ENCODE measurements at places on chromosomes 16 and 17.

GRCh38 chr17:33521784-33522183, 228.7 kb upstream of the ASIC2 start:
- no peak for DNase-seq

GRCh38 chr17:13182854-13183253, 165.0 kb upstream of the ELAC2 start:
- DNase-seq = no peak

- DNase-seq = no peak
These were observed 3.9 kb upstream of the B3GNT9 start for GRCh38 chr16:67154578-67155294.

GRCh38 chr17:5598457-5598856, 14.1 kb upstream of the NLRP1 start:
- DNase-seq = no peak

- no peak for DNase-seq
These were observed 685 bp upstream of the PSMD3 start for GRCh38 chr17:39979893-39980350.

DNA sequence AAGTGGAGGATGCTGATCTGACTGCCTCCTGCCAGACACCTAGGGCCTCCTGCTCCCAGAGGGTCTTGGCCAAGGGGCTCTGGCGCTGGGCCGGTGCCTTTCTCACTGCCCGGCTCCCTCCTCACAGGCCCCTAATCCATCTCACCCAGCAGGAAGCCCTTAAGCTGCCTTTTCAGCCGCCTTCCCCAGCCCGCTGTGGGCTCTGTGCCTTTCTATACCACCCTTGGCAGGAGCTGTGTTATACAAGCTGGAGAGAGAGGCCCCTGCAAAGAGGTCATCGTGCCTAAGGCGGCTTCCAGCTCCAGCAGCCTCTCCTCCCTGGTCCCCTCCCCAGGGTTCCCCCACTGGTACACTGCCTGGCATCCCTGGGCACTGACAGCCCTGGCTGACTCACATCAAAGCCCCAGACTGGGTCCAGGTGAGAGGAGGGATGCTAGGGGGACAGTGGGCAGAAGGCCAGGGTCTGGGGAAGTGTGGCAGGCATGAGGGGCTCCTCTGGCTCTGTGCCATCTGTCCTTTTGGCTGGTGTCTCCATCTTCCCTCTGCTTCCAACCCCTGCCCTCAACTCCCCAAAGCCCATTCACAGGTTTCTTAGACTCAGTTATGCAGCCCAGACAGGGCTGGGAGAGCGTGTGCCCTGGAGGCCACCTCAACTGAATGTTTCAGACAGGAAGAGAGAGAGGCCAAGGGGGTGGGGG, 15.3 kb upstream of the FZD2 start:
- no peak for DNase-seq

GRCh38 chr16:17229766-17230165, 241.0 kb downstream of the XYLT1 start:
- DNase-seq = no peak

DNA sequence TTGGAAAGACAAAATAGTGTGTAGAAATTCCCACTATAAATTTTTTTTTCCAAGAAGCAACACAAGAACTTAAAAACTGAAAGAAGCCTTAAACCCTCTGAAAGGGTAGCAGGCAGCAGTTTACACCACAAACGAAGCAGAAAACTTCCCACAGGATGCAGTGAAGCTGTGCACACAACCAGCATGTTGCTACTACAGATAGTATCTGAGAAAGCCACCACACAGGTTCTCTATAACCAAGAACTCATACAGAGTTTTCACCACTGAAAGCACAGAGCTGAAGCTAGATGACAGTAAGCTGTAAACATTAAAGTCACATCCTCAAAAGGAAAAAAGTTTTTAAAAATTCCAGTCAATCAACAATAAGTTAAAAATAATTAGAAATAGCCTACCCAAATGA, 333.6 kb upstream of the MON1B start:
- no peak for DNase-seq

- no peak for DNase-seq
These were observed 51.3 kb downstream of the HS3ST3B1 start for GRCh38 chr17:14352136-14352535.

GRCh38 chr17:64410750-64411490, 20.3 kb upstream of the PECAM1 start:
- no peak for DNase-seq

DNA sequence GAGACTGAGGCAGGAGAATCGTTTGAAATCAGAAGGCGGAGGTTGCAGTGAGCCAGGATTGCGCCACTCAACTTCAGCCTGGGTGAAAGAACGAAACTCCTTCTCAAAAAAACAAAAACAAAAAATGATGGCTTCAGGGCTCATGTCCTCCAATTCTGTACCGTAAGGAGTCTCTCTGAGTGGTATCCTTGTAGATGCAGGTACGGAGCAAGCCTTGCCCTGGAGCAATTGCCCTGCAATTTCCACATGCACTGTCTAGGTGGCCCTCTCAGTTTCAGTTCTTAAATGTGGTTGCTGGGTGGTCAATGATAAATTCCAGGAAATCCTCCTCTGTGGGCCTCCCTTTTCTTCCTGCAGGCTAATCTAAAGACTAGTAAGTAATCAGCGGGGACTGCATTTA, 10.6 kb downstream of the TMEM238L start:
- no peak for DNase-seq

DNA sequence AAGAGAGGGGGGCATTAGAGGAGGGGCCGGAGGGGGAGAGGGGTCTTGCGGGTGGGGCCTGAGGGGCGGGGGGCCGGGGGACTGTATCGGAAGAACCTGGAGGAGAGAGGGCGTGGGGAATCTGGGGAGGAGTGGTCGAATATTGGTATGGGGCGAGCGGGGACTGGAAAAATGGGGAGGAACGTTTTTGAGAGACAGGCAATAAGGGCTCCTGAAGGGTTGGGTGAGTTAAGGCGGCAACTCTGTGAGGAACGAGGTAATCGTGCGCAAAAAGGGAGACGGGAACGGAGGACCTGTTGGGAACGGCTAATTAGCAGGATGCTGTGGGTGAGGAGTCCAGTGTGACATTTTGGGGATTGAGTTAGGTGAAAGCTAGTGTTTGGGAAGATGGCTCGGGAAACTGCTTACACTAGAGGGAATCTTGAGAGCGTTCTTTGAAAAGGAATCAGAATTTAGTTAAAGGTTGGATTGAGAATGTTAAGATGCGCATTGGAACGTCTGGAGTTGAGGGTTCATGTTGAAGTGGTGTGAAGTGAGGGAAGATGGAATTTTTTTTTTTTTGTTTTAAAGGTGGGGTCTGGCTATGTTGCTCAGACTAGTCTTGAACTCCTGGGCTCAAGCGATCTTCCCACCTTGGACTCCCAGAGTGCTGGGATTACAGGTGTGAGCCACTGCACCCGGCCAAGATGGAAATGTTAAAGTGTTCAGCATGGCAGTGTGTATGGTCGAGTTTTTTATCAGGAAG, 662 bp downstream of the WIPF2 start:
- DNase-seq = no peak

DNA sequence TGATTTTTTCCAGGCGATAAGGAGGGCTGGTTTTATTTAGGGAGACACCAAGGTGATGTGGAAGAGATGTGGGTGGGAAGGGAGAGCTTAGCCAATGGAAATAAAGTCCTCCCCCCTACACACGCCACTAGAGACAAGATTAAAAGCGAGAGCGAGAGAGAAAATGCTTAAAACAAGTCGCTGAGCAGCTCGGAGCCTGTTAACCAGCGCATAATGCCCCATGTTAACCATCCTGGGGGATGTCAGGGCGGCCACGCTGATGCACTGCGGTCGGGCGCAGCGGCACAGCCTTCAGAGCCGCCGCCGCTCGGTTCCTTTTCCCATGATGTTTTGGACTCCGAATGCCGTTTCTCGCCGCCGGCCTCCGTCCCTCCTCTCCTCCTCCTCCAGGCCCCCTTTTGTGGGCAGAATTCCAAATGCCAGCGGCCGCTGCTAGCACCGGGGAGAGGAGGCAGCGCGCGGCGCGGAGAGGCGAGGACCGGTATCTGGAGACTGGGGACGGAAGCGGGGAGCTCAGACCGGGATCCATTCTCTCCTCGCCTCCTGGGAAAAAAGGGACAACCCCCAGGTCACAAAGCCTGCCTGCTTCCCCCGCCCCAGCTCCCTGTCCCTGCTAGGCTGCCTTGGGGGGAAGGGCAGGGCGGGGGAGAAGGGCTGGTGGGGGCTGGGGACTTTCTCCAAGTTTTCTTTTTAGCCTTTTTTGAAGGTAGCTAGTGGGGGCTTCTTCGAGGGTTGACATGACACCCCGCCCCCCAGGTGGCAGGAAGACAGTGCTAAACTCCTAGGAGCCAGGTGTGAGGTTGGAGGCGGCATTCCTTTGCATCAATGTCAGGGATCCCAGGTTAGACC, 98.1 kb upstream of the CCL2 start:
- DNase-seq = no peak

- no peak for DNase-seq
These were observed 18.0 kb downstream of the N4BP1 start for GRCh38 chr16:48591976-48592375.

GRCh38 chr16:22739077-22739476, 74.9 kb upstream of the HS3ST2 start:
- DNase-seq = no peak

DNA sequence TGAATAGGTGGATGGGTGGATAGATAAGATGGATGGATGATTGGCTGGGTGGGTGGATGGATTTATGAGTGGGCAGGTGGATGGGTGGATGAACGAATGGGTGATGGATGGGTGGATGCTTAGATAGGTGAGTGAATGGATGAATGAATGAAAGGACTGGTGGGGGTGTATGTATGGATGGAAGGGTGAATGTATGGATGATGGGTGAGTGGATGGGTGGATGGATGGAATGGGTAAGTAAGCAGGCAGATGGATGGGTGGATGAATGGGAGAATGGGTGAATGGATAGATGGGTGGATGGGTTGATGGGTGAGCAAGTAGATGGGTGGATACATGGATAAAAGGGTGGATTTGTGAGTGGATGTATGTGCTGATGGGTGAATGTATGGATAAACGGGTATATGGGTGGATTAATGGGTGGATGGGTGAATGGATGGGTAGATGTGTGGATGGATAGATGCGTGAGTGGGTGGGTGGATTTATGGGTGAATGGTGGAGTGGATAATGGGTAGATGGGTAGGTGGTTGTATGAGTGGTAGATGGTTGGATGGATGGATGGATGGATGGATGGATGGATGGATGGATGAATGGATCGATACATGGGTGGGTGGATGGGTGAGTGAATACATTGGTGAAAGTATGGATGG, 682.6 kb downstream of the HS3ST4 start:
- DNase-seq = no peak

DNA sequence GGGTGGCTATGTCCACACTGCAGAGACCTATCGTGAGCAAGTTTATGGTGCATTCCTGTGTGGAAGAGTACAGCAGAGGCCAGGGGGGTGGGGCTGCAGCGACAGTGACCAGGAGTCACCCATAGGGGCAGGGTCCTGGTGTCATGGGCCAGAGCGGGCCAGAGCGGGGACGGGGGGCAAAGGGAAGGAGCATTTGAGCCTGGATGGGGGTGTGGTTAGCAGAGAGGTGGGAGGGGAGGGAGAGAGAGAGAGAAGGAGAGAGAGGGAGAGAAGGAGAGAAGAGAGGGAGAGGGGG, 17.8 kb downstream of the JPH3 start:
- DNase-seq = no peak

GRCh38 chr17:49914664-49915063, 54.3 kb upstream of the DLX4 start:
- no peak for DNase-seq

GRCh38 chr16:59252317-59252716, 518.2 kb upstream of the GOT2 start:
- DNase-seq = no peak

DNA sequence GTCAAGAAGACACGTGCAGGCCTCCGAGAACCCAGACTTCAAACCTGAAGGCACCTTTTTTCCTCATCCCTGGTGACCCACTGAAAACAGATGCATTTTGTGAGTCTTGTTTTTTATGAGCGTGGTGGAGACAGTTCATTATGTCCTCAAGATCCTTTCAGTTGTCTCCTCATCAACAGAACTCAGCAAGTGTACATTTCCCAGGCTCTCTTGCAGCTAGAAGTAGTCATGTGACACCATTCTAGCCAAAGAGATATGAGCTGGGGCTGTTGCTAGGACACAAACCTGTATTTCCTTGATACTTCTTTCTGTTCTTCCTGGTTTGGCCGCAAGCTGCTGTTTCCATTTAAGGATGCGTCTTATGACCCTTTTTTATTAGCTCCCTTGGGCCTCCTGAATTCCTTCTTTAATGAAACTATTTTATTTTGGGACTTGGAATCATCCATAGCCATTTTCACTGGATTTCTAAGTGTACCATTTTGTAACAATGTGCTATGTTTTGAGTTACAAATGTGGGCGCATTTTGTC, 135.7 kb upstream of the FOXF1 start:
- no peak for DNase-seq

DNA sequence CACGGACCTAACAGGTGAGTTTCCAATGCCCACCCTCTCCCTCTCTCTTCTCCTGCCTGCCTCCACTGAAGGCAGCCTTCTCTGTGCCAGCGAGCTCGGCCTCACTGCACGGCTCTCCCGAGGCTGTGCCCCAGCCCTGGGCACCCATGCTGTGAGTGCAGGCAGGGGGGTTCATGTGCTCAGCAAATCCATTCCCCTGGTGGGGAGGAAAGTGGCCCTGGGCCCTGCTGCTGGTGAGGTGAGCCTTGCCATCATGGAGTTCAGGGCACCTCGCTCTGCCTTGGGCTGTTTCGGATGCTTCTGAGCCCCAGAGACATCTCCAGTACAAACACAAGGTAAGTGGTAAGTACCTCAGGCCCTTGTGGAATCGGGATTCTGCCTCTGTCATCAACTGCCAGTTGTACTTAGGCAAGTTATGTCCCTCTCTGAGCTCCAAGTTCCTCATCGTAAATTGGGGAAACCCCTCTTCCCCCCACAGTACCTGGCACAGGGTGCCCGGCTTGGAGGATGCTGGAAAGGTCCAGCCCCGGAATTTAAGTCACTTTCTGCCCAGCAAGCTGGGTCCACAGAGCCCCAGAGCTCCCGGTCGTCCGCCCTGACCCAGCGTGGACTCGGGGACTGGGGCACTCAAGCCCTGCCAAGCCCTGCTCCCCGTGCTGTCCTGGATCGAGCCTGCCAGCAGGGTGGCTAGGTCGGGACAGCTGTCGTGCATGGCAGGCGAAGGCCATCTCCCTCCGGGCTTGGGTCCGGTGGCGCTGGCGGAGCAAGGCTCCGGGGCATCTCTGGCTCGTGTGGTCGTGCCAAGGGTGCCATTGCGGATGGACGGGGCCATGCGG, 684 bp upstream of the NUDT16L1 start:
- DNase-seq = no peak

DNA sequence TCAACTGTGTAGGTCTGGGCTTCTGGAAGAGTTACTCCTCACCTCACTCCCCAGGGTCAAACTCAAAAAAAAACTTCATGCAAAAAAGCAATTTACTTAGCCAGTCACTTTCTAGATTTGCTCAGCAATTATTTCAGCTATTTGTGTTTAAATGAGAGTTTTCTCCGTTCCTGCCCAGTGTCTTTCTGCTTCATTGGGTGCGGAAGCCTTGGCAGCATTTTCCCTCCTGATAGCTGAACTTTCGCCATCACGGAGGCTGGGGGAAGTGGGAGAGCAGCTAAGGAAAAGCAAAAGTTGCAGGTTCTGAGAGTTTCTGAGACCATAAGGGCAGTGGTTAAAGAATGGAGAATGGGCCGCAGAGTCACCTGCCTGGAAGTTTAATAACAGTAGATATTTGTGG, 287.1 kb upstream of the DYNLRB2 start:
- no peak for DNase-seq

GRCh38 chr16:4933433-4933832, 3.5 kb downstream of the PPL start:
- DNase-seq = no peak
